ENCODE measurements at places on chromosomes 4 and X. TPM values are rescaled to one million over a fixed set of nuclear protein-coding genes. Genes with fewer than 3 reads are reported as not detected.

Gene USP51
- 1.9 TPM for total RNA-seq

Gene APELA
- total RNA-seq: not detected

Gene F11
- total RNA-seq: not detected

Gene TEX13D
- not detected for total RNA-seq

Gene NPY5R
- total RNA-seq: not detected

All from cardiac ventricle fibroblast (primary cell).